NCI-H446 treated with DMSO at 0.1 percent for 48 hours (cell line): ENCODE measurements at places on chromosomes 2 and 18.

- DNase-seq, result no peak
These were observed 427 bp downstream of the RBKS start for GRCh38 chr2:27889774-27890145.

DNA sequence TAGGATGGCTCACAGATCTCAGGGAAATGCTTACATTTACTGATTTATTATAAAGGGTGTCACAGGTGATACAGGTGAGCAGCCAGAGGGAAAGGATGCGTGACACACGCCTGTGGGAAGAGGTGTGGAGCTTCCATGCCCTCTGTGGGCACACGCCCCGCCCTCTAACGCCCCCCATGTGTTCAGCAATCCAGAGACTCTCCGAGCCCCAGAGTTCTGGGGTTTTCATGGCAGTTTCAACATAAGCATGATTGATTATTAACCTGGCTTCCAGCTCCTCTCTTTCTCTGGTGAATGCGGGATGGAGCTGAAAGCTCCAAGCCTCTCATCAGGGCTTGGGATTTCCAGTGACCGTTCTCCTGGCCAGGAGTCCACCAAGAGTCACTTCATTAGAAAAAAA lies 34.3 kb upstream of the ODC1 start:
- DNase-seq, result no peak

- no peak for DNase-seq
These were observed 25.2 kb downstream of the AAK1 start for GRCh38 chr2:69618362-69618761.

- DNase-seq, result no peak
These were observed 132.6 kb downstream of the DDX1 start for GRCh38 chr2:15724235-15724634.

- DNase-seq, result no peak
These were observed 15.8 kb downstream of the DAPL1 start for GRCh38 chr2:158810731-158811460.
